Activated CD4-positive, alpha-beta T cell treated with anti-CD3 and anti-CD28 coated beads, Interleukin-10, Interleukin-2, amounts not matched to agents 100 ng/mL and 50 ng/mL, durations not matched to agents 16 hours and 8 hours (primary cell): ENCODE measurements at places on chromosomes 7 and 10.
A peak's percentile ranks its signal among the peaks of the same experiment; 100 is the strongest.

- DNase-seq = no peak
Measured at GRCh38 chr7:125481323-125481722, 551.7 kb upstream of the POT1 start.

GRCh38 chr10:97590748-97591495, 1.4 kb downstream of the C10orf62 start:
- DNase-seq = no peak

- peak; percentile 24 for DNase-seq
Measured at GRCh38 chr7:111855161-111855841, 293.0 kb upstream of the IMMP2L start.

DNA sequence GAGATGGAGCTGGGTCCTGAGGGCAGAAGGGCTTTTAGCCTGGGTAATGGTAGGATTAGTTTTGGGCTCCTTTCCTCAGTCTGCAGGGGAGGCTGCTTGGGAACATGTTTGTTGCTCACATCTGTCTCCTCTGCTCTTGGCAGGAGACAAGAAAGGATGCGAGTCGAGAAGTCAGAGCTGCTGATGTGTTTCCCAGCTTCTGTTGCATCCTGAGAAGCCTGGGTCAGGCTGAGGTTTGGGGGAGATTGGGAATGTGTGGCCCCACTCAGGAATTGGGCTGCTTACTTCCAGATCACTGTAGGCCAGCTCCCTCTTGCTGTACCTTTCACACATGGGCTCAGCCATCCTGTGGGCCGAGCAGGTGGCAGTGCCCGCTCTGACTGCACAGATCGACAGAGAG, 79.2 kb downstream of the CCNY start:
- no peak for DNase-seq

- DNase-seq = no peak
Measured at GRCh38 chr7:135682191-135682590, 19.9 kb downstream of the STMP1 start.

- no peak for DNase-seq
Measured at GRCh38 chr10:30586828-30587227, 42.7 kb downstream of the LYZL2 start.

GRCh38 chr10:128498378-128498730, 372.1 kb upstream of the MKI67 start:
- DNase-seq = no peak

GRCh38 chr7:147047696-147048095, 931.1 kb downstream of the CNTNAP2 start:
- DNase-seq = no peak

DNA sequence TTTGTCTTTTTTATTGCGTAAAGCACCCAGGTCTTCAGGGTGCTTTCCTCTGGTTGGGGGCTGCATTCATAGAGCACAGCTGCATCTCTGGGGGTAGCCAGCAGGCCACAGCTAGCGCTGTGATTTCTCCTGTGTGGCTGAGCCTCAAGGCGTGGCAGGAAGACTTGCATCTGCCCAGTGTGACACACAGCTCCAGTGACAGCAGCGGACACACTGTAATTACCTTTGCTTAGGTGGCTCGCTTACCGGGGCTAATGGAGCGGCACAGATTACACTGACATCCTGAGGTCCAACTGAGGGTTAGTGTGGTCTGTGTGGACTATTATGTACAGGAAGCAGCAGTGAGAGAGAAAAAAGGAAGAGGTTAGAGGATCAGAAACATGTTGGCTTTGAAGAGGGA, 27.1 kb downstream of the ABCB4 start:
- DNase-seq = no peak

DNA sequence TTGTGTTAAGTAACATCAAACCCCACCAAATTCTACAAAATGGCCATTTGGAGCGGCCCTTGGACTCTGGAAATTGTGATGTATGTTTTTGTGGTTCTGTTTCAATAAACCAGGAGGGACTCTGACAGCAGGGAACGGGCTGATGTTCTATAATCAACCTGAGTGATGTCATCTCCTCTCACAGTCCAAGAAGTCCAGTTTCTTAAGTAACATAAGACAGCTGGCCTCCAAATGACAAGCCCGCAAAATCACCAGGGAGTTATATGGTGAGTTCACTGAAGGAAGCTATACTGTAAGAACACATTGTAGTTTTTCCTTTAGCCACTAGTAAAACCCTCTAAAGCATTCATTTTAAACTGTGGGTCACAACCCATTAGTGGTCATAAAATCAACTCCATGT, 34.0 kb downstream of the GOT1 start:
- DNase-seq = no peak

GRCh38 chr10:101400585-101400984, 46.6 kb downstream of the BTRC start:
- no peak for DNase-seq

DNA sequence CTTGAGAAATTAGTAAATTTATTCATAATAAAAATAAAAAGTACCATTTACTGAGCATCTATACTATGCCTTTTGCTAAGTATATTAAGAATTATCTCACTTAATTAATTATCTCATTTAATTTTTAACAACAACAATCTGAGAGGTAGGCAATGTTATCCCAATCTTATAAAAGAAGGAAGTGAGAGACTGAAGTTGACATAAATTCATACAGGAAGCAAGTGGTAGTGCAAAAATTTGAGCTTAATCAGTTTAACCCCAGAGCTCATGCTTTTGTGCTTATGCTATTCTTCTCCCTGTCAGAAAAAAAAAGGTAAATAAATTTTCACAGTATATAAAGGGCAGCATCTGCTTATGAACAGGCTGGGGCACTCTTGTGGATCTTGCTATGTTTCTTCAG, 2.7 kb upstream of the LIPF start:
- DNase-seq = no peak

DNA sequence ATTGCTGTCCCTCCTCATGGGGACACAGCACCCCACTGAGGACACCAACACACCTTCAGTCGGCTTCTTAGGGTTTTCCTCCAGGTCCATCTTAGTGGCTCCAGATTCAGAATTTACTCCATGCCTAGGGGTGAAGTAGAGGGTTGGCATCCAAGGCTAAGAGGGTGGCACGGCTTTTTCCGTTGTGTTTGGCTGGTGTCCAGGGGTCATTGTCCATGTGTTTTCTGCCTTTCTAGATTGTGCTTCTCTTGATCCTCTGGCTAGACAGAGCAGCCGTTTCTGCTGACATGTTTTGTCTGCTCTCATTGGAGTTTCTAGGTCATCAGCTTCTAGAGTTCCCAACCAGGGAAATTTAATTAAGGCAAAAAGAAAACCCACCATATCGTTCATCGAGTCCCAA, 291.6 kb upstream of the CELF2 start:
- no peak for DNase-seq

DNA sequence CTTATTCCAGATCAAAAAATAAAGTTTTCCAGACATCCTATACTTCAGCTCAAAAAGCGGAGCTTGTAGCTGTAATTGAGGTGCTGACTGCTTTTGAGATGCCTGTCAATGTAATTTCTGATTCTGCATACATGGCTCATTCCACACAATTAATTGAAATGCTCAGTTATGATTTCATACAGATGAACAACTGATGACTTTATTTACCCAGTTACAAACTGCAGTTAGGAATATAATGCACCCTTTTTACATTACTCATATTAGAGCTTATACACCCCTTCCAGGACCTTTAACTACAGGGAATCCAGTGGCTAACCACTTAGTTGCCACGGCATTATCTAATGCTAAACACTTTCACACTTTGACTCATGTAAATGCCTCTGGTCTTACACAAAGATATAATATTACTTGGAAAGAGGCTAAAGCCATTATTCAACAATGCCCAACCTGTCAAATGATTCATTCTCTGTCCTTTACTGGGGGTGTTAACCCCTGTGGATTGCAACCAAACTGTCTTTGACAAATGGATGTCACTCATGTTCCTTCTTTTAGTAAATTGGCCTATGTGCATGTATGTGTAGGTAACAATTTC, 147.3 kb downstream of the ZNF33B start:
- peak; percentile 0 for DNase-seq

DNA sequence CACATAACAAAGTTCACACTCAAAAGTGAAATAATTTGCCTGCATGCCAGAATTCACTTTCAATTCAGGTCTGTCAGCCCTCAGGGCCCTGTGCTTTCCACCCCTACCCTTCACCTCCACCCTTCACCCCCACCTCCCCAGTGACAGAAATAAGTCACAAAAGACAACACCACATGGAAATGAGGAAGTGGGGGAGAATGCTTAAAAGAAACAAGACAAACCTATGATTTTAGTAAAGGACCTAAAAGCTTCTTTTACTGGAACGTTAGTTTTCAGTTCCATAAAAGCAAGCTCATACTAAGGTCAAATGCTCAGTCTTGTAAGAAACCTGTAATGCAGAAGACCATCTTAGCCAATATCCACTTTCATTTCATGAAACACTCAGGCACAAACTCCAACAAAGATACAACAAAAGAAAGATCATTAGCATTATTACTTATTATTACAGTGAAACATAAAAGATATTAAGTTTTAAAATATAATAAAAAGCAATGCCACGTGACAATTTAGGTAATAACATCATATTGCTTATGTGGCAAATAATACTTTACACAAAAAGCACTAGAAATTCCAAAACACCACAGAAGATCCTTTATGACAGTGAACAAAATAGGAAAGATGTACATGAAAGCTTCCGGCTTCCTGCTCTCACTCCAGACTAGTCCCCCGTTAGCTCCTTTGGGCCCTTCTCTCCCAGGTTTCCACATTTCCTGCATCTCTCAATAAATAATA, 112.1 kb downstream of the LMBR1 start:
- DNase-seq = peak; percentile 61

GRCh38 chr7:108335269-108335918, 120.8 kb downstream of the NRCAM start:
- no peak for DNase-seq

DNA sequence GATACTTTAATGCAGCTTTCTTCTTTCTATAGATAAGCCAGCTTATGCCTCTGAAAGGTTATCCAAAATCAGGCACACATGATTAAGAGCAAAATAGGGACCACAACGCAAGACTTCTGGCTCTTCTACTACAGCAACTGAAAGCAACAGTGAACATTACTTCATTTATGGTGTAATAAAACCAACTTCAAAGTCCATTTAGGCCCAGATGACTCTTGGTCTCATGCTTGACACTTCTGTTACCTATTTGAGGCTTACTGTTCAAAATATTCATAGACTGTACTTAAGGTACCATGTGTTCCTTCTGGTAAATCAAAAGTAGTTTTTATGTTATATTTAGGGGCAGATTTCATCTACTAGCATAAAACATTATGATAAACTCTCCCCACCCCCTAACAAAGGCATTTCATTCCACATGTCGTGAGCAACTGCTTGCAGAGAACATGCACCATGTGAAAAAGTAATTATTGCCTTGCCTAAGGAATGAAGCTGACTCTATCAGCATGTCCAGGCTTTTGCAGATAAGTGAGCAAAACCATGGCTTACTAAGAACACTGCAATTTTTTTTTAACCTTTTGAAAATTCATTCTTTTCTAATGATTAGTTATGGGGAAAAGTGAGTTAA, 154.9 kb upstream of the ITGB1 start:
- no peak for DNase-seq

GRCh38 chr10:86049442-86049841, 317.2 kb downstream of the GRID1 start:
- DNase-seq = no peak

- DNase-seq = no peak
Measured at GRCh38 chr7:108456845-108457540, 757 bp upstream of the NRCAM start.

GRCh38 chr7:43754596-43754995, 3.9 kb upstream of the BLVRA start:
- no peak for DNase-seq

DNA sequence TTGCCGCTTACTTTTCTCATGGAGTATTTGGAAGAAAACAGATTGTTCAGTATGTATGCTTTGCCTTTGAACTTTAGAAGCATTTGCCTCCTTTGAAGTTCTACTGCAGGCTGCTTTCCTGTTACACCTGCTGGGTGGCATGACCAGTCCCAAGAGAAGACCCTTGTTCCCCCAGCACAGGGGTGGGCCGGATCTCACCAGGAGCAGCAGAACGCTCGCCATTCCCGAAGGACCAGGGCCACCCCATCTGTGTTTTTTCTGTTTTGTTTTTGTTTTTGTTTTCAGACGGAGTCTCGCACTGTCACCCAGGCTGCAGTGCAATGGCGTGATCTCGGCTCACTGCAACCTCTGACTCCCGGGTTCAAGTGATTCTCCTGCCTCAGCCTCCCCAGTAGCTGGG, 493.6 kb downstream of the PTPRN2 start:
- DNase-seq = no peak

DNA sequence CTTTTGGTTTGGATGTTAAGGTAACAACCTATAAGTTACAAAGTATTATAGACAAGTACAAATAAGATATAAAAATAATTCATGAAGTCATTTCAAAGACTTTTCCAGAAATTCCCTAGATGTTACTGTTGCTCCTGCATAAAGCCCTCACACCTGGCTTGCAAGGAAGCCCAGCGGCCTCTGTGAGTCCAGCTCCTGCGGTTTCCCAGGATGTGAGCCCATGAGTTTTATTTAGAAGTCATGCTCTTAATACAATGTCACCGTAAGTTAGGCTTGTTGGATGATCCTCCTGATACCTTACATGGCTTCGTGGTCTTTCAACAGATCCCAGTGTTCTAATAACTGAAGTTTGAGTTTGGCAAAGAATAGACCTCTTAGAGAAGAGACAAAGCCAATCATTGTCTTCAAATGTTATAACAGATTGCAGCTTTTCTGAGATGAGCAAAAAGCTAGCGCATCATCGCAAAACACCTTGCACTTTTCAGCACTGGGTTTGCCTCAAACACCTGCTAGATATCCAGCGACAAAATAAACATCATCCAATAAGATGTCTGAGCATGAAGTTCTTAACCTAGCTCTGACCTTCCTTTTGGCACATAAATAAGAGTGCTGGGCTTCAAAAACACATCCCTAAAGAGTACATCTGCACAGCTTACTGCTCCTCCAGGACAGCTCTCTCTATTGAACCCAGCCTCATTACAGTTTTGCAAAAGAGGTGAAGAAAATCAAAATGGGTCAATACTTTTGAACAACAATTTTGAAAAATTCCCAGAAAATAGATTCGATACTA, 3.6 kb downstream of the FAM171A1 start:
- no peak for DNase-seq

DNA sequence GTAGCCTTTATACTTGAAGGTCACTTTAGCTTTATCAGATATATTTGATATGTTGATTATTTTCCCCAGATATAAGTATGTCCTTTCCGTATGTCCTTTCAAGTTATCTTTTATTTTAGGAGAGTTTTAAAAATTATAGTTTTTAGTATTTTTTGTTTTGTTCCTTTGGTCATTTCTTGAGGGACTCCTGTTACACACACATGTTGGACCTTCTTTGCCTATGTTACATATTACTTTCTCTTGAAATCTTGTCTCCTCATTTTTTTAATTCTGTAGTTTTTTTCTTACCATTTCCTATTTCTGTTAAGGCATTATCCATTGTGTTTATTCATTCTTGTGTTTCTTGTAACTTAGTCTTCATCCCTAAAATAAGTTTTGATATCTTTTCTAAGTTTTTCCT, 23.9 kb downstream of the GLCCI1 start:
- no peak for DNase-seq
